ENCODE measurements at places on chromosomes 2 and 18. TPM values are rescaled to one million over a fixed set of nuclear protein-coding genes. Genes with fewer than 3 reads are reported as not detected.

CRYBA2 gene
- polyA plus RNA-seq = not detected

ITPRID2 gene
- 53.1 TPM for polyA plus RNA-seq

GRCh38 chr2:221156062-221156734 lies 415.9 kb downstream of the EPHA4 start:
- no peak for DNase-seq

DNA sequence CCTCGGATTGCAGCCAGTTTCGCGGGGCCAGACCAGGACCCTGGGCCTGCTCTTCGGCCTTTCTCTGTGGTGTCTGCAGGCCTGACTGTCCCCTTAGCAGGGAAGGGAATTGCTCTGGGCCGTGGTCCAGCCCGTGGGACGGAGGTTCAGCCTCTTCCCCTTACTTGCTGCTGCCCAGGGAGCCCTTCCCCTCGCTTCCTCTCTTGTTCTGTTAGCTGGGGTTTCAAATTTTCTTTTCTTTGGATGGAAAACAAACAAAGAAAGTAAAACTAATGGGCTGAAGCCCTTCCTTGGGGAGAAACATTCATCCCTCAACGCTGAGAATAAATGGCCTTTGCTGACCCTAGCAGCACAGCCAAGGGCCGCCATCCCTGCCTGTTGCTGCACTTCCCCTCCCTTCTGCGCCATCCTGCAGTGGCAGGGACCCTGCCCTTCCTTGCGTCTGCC lies 52.4 kb downstream of the ASAP2 start:
- DNase-seq = no peak

DNA sequence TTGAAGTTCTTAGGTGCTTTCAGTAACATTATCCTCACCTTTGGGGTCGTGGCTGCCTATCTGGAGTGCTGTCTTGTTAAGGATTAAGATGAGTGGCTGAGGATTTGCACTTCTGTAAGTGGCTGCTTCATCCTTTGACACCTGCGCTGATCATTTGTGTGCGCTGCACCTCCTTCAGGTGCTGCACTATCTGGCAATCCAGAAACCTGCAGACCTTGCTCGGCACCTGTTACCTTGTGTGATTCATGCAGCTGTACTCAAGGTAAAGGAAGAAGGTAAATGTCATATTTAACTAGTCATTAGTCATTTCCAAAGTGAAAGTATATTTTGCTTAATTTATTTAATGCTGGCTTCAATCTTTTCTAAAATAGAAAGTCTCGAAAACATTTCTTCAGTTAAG lies 110.3 kb downstream of the RAB3GAP1 start:
- no peak for DNase-seq

MAPRE3 gene
- polyA plus RNA-seq = 20.2 TPM
